ENCODE measurements at places on chromosomes 7 and 10.

GRCh38 chr10:80492848-80493521 is 38.9 kb downstream of the TSPAN14 start:
- no peak for DNase-seq

DNA sequence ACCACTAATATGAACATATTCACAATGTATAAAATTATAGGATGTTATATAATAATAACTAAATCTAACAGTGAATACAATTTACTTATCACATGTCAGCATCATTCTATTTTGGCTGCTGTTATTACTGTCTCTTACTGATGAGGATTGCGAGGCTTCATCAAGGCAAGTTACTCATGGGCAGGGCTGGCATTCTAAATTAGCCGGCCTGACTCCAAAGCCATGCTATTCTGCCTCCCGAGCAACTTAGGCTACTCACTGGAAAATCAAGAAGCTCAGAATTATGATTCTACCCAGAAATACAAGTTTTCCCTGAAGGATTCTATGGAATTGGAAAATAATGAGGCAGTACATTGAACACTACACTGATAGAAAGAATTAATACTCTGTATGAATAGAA is 101.7 kb downstream of the ICA1 start:
- no peak for DNase-seq

GRCh38 chr10:30591249-30591670 is 38.3 kb downstream of the LYZL2 start:
- DNase-seq = no peak

GRCh38 chr7:119197172-119197876 is 972.8 kb downstream of the ANKRD7 start:
- no peak for DNase-seq

- peak; percentile 75 for DNase-seq
Measured at GRCh38 chr7:74289018-74289658, at the start of gene CLIP2. Gene CLIP2 (plus strand): TSS chr7:74289407. CDS start chr7:74317547, 28,140 bp downstream.

- DNase-seq = no peak
Measured at GRCh38 chr7:151686016-151686766, 166.5 kb upstream of the RHEB start.

DNA sequence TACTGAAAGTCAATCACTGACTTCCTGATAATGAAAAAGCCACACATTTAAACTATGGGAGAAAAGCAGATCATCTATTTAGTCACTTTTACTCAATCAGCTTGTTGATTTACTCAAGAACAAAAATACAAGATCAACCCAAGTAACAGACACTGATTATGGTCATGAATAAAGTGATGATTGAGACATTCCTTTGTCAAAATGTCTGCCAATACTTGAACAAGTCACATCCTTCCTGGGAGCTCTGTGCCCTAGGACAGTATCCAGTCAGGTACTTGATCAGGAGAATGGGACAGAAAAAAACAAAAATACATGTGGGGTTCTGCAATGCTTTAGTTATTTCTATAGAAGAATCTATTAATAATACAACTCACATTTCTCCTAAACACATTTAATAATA is 150.0 kb upstream of the NEBL start:
- no peak for DNase-seq

- no peak for DNase-seq
Measured at GRCh38 chr10:63673246-63673645, 152.0 kb downstream of the REEP3 start.

GRCh38 chr7:141076377-141076776 is 2.5 kb downstream of the TMEM178B start:
- DNase-seq = no peak

DNA sequence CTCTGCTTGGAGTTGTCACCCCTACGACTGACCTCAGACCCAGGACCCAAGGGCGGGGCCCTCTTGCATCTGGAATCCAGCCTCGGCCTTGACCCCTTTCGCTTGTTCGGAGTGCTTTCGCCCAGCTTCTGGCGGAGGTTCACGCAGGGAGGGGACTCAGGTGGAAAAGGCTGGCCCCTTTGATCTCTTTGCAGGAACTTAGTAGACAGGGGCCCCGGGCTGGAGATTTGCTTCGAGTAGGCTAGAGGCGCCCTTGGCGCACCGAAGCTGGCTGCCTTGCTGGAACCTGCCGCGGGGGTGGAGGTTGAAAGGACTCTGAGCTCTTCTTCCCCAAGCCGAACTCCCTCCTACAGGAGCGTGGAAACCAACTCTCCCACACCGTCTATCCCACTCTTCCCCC is 255.1 kb downstream of the OTUD1 start:
- no peak for DNase-seq

- no peak for DNase-seq
Measured at GRCh38 chr10:124654686-124655085, 89.5 kb downstream of the FAM53B start.

- no peak for DNase-seq
Measured at GRCh38 chr7:95421847-95422444, 12.9 kb downstream of the PON2 start.

DNA sequence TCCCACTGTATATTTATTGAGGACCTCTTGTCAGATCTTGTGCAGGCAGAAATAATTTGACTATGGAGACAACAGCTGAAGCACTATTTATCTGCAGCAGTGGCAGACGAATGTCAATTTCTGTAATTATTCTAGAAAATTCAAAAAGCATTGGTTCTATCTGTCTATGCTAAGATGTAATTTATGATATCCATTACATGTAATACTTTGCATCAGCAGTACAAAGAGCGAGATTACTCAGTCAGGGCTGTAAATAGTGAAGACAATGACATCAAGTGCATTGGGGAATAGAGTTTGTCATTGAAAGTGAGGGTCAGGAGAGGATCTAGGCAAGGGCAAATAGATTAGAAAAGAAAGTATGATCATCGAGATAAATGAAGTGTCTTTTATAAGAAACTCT is 508.2 kb downstream of the ZWINT start:
- DNase-seq = no peak

DNA sequence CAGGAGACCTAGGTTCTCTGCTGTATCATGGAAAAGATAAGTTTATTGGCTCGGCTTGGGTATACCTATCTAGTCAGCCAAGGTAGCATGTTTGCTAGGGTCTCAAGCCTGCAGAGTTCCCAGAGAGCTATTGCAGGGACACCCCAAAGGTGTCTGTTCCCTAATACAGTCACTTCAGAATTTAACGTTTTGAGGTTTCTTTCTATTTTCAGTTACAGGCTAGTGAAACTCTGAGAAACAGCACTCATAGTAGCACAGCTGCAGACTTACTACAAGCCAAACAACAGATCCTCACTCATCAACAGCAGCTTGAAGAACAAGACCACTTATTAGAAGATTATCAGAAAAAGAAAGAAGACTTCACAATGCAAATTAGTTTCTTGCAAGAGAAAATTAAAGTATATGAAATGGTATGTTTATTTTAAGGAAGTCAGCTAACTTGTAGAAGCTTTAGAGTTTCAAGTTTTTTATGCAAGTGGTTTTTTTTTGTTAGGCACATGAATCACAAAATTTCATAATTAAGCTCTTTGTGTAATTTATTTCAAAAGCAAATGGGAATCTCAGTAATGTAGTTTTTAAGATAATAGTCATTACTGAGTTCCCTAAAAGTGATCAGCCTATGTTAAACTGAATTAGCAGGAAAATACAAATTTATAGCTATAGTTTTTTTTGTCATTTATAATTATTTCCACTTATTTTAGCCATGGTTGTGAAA is 54.9 kb downstream of the AKAP9 start:
- DNase-seq = no peak

DNA sequence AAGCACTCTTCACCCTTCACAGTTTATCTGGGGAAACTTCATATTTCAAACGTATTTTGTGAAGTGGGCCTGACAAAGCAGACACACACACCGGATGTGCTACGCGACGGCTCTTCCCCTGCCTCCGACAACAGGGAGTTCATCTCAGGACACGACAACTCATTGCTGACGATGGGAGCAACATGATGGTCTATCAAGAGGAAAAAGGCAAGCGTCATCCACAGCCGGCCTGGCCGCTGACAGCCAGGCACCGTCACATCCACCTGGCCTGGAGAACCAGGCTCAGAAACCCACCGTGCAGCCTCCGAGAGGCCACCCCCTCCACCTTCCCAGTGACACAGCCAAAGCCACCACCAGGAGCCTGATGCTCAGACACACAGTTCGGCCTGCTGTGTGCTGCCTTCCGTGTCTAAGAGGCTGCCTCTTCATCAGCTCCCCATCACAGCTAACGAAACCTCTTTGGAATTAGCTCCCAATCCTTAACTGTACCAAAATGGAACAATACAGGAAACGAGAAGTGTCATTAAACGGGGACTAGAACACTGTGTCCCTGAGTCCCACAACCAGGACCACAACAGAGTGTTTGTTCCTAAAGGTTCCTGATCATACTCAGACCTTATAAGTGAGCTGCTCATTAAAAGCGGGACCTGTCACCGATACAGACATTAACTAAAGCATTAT is 76.7 kb downstream of the SFMBT2 start:
- DNase-seq = no peak

GRCh38 chr7:25716421-25716820 is 435.6 kb upstream of the NFE2L3 start:
- no peak for DNase-seq

DNA sequence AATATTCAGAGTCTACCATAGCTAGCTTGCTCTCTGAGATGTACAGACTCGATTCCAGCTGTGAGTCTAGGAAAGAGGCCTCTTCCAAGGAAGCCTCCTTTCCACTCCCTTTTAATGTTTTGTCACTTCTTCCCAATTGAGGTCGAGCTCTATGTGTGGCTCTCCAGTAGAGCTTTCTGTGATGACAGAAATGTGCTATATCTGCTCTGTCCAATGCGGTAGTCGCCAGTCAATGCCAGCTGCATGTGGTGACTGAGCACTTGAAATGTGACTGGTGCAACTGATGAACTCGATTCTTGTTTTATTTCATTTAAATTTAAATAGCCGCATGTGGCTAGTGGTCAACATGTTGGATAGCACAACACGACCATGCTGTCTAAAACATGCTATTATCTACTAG is 387.0 kb upstream of the NRP1 start:
- no peak for DNase-seq

DNA sequence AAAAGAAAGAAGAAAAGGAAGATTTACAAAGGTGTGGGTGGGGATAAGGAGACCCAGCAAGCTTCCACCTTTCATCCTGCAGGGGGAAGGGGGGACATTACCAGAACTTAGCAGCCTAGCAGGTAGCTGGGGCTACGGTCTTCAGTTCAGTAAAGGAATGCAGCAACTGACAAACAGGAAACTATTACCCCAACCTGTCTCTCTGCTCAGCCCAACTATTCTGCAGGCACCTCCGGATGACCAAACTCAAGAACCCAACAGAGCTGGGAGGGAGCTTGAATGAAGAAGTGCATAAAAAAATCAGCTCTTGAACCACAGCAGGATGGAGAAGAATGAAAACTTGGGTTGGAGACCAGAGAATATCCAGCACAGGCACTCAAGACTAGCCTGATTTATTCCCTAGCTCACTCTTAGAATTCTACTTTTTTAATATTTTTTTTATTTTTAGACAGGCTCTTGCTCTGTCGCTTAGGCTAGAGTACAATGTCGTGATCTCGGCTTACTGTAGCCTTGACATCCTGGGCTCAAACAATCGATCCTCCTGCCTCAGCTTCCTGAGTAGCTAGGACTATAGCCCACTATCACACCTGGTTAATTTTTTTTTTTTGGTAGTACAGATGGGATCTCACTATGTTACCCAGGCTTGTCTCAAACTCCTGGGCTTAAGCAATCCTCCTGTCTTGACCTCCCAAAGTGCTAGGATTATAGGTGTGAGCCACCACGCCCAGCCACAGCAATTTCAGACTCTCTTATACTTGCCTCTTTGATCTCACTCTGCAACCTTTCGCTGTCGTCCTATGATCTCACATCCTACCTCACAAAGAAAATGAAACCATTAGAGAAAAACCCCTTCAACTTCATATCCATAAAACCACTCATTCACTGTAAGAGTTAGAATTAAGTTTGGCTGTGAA is 18.5 kb upstream of the C10orf67 start:
- no peak for DNase-seq

- DNase-seq = no peak
Measured at GRCh38 chr7:132783824-132784223, 207.6 kb upstream of the PLXNA4 start.

- DNase-seq = no peak
Measured at GRCh38 chr7:140623980-140624379, 16.6 kb downstream of the DENND2A start.

DNA sequence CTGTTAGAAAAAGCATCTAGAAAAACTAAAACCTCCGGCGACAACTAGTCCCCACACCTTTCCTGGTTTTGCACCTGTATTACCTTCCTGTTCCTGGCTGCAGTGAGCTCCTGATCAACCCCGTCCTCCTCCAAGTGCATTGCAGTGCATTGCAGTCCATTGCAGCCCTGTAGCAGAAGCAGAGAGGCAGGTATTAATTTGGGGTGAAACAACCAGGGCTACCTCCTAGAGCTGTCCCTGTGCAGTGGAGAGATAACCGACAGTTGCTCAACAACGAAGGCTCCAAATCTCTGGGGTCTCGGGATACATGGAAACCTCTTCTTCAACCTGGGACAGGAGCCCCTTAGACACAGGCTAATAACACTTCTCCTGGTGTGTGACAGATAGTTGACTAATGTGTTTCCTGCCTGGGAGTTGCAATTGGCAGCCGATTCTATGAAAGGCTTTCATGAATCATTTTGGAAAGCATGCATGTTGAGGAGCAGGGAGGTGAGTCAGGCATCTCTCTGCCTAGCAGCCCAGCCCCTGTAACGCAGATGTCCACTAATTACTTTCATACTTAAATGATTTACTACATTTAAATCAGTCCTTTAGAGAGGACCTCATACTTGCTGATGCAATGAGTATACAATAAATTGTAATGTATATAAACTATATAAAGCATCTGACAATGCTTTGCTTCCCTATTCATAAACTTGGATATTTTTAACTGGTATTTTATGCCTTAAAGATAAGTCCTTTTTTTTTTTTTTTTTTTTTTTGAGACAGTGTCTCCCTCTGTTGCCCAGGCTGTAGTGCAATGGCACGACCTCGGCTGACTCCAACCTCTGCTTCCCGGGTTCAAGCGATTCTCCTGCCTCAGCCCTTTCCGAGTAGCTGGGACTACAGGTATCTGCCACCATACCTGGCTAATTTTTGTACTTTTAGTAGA is 59.0 kb downstream of the PRR15 start:
- DNase-seq = no peak
